Cerebellar nuclear complex (tissue), 1 donor: ENCODE measurements at places on chromosomes 6 and 20.

DNA sequence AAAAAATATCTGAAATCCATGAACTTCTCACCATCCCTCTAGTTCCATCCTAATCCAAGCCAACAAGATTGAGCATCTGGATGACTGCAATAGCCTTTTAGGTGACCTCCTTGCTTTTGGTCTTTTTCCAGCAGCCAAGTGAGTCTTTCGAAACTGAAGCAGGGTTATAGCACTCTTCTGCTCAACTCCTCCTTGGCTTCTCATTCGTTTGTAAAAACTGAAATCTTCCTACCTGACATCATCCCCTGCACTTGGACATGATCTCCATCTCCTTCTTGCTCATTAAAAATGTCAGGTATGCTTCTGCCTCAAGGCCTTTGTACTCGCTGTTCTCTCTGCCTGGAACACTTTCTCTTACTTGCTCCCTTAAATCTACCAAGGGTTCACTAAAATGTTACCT is 46.0 kb downstream of the STX7 start:
- DNase-seq: no peak

DNA sequence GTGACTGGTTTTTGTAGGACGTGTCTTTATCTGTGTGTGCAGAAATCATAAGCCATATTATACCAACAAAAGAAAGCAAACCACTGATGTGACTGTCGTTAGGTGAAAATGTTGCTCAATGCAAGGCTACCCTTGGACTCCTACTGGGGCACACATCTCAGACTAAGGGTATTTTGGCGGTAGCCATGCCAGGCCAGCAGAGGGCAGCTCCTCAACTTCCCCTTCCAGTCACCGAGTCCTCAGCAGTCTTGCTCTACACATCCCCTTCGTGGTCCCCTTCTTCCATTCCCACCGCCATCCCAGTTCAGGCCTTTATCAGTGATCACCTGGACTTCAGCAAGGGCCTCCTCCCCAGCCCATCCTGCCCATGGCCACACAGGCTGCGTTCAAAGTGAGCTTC is 113.7 kb upstream of the GGTLC1 start:
- DNase-seq: no peak

GRCh38 chr20:22315073-22315472 is 269.3 kb downstream of the FOXA2 start:
- DNase-seq: no peak

DNA sequence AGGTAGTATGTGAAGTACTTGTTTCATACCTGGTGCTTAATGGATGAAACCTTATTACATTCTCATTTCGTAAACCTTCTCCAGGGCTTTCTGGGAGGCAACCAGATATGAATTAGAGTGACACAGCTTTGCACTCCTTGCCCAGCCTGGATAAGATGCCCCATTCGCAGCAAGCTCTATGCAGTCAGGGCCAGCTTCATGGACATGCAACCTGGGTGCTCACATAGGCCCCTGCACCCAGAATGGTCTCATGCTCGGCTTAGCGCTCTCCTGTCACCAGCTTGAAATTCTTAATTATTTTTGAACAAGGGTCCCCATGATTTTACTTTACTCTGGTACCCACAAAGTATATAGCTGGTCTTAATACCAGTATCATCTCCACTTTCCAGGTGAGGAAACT is 11.3 kb upstream of the PTGIS start:
- no peak for DNase-seq

DNA sequence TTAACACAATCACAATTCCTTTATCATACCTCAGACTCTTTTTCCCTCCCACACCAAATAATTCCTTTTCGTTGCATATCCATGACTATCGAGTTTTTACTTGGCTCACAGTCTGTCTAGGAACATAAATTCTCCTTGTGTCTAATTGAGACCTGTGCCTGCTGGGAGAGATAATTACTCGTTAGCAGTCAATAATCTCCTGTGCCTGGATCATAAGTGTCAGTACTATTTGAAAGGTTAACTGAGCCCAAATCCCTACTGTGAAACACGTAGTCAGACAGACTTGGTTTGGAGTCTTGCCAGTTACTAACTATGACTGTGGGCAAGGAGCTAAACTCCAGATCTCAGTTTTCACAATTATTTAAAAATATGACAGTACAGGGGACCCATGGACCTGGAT is 5.7 kb upstream of the CTNNBL1 start:
- no peak for DNase-seq

GRCh38 chr6:25122001-25122400 is 157.2 kb upstream of the CARMIL1 start:
- no peak for DNase-seq

DNA sequence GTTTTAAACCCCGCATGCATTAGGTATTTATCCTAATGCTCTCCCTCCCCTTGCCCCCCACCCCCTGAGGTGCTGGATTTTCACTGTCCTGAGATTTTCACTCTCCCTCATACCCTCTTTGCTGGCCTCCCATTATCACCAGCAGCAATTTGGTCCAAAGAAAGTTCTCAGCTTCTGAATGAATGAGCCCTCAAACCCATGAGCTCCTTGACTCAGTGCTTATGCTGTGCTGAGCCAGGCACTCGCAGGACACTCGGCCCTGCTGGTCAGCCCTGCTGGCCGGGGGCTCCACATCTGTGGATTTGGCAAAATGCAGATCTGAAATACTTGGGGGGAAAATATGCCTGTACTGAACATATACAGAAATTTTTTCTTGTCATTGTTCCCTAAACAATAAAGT is 153.2 kb upstream of the QKI start:
- no peak for DNase-seq

DNA sequence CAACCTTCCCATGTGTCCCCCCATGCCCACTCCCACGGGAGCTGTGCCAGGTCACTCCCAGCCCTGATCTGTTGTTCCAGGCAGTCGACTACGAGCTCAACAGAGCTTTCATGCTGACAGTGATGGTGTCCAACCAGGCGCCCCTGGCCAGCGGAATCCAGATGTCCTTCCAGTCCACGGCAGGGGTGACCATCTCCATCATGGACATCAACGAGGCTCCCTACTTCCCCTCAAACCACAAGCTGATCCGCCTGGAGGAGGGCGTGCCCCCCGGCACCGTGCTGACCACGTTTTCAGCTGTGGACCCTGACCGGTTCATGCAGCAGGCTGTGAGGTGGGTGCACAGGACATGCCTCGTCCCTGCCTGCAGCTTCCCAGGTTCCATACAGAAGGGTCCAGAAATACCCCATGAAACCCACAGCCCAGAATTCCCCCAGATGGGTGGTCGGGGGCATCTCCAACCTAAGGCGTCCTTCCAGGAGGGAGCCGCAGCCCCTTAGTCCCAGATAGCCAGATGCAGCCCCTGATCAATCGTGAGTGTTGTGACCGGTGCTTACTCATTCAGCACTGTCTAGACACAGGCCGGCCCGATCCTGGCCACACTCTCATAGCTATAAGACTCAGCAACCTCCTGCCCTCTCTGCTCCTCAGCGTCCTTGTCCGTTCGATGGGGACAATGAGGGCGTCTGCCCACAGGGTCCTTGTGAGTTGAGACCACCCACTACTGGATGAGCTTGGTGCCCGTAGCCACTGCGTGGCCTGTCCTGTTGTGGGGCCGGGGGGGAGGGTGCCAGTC is 142.1 kb downstream of the TAF4 start:
- DNase-seq: no peak

DNA sequence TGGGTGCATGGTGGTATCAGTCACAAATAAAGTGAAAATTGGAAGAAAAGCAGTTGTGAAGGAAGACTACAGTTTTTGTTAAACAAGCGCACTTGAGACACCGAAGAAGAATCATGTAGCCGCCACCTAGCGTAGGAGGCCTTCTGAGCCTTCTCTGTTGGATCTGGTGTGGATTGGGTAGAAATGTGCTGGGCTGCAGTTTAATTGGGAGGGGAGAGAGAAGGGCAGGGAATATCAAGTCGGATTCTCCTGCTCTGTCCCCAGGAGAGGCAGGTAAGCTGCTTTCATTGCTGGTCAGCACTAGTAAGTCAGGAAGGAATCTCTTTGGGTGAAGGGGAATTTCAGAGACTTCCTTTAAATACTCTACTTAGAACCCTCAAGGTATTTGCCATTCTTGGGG is 1.2 kb upstream of the FABP7 start:
- DNase-seq: no peak

GRCh38 chr20:62320581-62321354 is 18.0 kb downstream of the ADRM1 start:
- no peak for DNase-seq

GRCh38 chr20:59004763-59005522 is 2.1 kb downstream of the CTSZ start:
- no peak for DNase-seq

DNA sequence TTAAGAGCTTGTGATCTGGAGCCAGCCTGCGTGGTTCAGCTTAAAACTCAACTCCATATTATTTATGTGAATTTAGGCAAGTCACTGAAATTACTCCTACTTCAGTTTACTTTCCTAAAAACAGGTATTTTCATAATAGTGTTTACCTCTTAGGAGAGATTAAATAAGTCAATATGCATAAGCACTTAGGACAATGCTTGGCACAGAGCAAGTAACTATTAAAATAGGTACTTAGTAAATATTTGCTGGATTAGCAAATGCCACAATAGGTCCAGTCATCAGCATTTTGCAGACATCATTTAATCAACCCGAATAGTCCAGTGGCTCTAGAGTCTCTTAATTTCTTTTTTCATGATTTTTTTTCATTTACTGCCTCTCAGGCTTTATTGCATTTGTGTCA is 78.6 kb upstream of the PTPRK start:
- no peak for DNase-seq

DNA sequence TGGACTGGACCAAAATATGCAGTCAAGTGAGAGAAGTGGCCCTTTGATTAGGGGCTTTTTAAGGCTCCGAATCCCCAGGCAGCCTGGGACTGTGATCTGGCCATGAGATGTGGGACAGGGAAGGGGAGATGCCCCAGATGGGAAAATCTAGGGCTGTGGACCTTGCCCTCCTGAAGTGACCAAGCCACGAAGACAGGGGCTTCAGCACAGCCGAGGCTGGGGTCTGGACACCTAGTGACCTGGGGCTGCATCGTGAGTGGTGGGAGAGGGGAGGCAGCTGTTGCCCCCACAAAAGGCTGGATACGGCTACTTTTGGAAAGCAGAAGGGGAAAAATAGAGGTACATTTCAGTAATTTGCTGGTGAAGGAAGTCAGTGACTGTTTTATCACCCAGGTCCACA is 139.5 kb upstream of the SLC24A3 start:
- DNase-seq: no peak

DNA sequence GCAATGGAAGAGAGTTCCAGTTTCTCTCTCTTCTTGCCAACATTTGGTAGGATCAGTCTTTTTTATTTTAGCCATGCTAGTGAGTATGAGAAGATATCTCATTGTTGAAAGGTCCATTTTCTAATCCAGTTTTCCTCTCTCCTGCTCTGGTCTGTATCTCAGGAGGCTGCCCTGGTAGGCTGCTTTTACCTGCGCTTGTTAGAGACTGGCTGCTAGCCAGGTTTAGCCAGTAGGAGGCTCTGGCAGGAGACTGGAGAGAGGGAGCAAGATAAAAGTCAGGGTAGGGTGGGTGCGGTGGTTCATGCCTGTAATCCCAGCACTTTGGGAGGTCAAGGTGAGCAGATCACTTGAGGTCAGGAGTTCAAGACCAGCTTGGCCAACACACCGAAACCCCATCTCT is 68.6 kb upstream of the FOXP4 start:
- no peak for DNase-seq

DNA sequence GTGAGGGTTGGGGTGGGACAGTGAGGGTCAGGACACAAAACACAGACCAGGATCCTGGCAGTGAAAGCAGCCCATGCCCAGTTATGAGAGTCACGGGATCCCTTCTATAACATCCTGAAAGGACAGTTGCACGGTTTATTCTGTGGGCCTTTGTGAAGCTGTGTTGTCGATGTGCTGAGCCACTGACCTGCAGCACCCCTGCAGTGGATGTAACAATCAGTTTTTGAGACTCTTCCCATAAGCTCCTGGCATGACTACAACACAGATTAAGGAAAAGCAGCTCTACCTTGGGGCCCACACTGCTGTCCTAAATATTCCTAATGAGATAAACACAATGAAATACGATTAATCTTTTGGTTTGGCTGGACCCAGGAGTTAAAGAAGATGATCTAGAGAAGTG is 3.7 kb downstream of the PYGB start:
- DNase-seq: no peak

DNA sequence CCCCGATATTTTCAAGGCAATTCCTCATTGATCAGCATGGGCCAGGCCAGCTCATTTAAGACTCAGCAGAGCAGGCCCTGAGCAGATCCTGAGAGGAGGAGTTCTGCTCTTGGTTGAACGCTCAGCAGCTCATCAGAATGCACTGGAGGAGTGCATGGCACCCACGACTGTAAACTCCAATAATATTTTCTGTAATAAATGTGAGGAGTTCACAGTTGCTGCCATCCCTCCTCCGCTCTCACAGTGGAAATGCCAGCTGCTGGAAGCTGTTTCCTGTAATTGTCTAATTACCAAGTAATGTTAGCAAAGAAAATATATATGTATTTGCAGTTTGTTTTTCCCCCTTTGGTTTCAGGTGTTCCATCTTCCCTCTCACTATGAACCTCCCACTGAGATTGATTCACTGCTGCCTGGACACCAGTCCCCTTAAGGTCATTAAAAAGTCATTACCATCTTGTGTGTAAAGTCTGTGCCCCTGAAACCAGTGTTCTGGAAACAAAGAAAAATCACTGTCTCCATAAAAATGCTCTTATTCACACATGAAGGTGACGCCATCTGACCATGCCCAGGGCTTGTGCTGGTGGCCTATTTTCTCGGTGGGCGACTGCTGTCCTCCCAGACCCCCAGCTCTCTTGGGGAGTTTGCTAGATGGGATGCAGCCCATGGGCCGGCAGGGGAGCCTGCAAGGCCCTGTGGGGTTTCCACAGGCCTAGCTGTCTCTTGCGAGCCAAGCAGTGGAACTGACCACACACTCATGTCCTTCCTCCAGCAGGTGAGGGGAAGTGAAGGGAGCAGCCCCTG is 374.2 kb downstream of the ZFAND3 start:
- DNase-seq: no peak

DNA sequence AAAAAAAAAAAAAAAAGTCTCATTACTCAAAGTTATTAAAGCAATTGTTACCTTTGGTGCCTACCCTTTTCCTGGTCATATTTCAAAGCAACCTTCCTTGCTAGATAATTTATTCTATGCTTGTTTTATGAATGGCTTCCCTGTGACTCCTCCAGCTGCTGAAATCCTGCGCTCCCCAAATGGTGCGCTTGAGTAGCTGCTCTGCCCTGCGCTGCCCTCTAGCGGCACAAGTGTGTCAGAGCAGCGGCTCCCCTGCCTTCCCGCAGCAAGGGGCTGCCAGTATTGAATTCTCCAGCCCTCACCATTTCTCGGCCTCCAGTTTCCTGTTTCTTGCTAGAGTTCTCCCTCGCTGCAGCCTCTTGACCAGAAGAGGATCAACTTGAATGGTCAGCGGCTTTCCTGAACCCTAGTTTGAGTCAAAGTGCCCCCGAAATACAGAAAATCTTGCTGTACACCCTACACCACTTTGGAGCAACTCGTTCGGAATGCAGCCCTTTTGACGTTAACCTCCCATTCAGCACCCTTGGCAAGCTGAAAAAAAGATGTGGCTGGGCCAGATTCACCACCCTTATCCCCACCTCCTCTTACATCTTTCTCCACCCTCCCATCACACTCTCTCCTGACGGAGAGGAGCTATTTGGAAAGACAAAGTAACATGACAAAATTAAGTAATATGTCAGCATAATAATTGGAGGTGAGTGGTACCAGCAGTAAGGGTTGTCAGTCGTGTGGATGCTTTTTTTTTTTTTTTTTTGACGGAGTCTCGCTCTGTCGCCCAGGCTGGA is 60.4 kb upstream of the KLHL31 start:
- no peak for DNase-seq

- DNase-seq: no peak
Observed at GRCh38 chr6:35178932-35179832, 34.6 kb upstream of the SCUBE3 start.
